Cardiac septum (tissue), 1 donor: ENCODE measurements at places on chromosomes 13 and 19. TPM values are rescaled to one million over a fixed set of nuclear protein-coding genes. Genes with fewer than 3 reads are reported as not detected.

The TEKTIP1 gene
- 1.7 TPM for total RNA-seq

- no peak for DNase-seq
Measured at GRCh38 chr13:78430166-78430791, 173.1 kb downstream of the POU4F1 start.

DNA sequence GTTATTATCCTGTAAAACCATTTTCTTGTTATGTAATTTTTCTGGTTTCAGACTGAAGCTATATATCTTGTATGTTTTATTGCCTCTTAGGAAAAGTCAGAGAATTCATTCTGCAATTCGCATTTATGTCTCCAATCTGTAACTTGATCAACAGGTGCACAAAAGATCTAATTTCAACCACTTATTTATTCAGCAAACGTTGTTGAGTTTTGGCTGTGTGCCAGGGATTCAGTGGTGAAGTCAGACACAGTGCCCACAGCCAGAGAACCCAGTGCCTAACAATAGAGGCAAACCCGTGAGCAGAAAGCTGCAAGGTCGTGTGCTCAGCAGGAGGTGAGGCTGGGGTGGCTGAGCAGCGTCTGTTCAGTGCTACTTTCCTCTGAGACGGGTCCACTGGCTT, 119.5 kb upstream of the MCF2L start:
- DNase-seq, result peak; percentile 12

DNA sequence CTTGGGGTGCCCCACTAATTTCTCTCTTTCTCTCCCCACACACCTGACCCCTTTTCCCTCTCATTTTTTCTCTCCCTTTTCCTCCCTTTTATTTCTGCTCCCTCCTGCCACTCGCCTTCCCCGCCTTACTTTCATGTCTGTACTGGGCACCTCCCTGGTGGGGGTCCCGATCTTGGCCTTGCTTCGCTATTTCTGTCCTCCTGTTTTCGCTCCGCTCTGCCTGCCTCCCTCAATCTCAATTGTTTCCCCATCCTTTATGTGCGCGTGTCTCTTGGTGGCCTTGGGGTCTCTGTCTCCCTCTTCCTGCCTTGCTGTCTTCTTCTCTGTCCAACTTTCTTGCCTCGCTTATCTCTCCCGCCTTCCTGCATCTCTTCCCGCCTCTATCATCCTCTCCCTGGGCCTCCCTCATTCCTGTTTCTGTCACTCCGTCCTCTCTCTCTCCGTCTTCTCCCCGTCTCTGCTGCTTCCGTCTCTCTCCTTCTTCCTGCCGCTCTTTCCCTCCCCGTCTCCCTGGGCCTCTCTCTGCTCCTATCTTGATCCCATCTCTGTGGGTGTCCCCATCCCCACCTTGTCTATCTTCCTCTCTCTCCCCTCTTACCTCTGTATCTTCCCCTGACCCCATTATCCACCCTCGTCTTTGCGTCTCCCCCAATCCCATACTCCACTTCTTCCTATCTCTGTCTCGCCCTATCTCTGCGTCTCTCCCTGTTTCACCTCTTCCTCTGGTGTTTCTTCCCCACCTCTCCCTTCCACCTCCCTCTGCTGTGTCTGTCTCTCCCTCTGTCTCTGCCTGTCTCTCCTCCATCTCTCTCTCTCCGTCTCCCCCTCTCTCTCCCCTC, 4.0 kb downstream of the GRIN2D start:
- no peak for DNase-seq

The GARRE1 gene
- 26.7 TPM for total RNA-seq

The LGALS14 gene
- not detected for total RNA-seq

- no peak for DNase-seq
Measured at GRCh38 chr13:76894401-76895110, 8.4 kb upstream of the KCTD12 start.

The RUBCNL gene
- total RNA-seq, result 1.9 TPM

DNA sequence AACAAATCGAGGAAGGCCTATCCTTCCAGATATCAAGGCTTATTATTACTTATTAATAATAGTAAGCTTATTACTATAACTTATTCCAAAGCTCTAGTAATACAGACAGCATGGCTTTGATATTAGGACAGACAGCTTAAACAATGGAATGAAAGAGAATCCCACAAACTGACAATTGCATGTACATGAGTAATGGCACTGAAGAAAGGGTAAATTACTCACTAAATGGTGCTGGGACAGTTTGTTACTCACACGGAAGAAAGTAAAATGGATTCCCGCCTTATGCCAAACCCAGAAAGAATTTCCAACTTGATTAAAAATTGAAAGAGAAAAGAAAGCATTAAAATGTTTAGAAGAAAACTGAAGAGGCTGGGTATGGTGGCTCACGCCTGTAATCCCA, 60.3 kb downstream of the MIPEP start:
- no peak for DNase-seq

The CNMD gene
- total RNA-seq, result not detected

DNA sequence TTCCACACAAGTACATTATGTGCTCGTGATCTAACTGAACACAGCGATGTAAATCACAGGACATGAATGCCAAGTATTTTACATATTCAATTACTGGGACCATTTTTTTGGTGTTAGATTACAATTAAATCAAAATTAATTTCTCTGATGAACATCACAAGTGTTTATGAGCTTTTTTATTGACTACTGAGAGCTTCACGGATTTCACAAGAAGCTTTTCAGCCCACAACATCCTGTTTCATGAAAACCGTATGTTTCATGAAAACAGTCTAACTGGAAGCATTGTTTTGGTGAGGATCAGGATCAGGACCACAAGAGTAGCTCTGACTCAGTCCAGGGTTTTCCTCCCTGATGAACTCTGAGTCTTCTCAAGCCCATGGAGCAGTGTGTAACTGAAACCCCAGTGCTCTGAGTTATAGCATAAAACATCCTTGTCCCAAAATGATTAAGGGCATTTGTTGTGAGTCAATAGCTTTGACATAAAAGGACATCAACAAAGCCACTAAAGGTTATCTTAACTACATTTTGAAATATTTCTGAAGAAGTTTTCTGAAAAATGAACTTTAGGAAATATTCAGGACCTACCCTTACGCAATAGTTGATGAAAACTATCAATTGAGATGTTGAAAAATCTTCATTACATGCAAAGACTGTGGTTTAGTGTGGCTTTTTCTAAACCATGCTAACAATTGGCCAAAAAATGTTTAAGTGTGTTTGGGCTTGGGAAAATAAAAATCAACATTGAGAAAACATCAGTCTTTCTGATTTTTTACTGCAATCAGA, 49.3 kb downstream of the UFM1 start:
- no peak for DNase-seq

- no peak for DNase-seq
Measured at GRCh38 chr13:47005756-47006414, 109.0 kb upstream of the HTR2A start.

DNA sequence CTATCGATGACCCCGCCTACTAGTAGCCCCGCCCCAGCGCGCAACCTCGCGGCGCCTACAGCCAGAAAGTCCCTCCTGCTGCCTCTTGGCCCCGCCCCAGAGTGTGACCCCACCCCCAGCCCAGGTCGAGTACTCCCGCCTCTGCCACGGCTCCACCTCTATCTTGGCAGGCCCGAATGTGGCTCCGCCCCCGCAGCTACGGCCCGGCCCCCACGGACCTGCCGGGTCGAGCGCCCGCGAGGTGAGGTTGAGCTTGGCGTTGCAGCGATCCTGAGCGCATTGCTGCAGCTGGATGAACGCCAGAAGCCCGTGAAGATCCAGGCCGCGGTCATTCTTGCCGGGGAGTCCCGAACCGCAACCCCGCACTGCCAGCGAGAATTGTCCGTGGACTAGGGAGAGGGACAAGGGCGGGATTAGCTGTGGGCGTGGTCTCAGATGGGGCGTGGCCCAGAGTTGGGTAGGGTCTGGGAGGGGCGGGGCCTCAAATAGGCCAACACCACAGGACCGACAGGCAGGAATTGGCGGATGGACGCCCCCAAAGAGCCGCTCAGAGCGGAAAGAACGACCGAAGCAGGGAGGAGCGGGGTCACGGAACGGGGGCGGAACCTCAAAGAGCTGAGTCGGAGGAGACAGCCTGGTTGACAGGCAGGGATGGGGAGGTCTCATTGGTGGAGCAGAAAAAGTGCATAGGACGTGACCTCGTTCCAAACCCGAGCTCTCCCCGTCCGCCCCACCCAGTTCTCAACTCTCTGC, 1.9 kb downstream of the LYPD3 start:
- peak; percentile 99 for DNase-seq

DNA sequence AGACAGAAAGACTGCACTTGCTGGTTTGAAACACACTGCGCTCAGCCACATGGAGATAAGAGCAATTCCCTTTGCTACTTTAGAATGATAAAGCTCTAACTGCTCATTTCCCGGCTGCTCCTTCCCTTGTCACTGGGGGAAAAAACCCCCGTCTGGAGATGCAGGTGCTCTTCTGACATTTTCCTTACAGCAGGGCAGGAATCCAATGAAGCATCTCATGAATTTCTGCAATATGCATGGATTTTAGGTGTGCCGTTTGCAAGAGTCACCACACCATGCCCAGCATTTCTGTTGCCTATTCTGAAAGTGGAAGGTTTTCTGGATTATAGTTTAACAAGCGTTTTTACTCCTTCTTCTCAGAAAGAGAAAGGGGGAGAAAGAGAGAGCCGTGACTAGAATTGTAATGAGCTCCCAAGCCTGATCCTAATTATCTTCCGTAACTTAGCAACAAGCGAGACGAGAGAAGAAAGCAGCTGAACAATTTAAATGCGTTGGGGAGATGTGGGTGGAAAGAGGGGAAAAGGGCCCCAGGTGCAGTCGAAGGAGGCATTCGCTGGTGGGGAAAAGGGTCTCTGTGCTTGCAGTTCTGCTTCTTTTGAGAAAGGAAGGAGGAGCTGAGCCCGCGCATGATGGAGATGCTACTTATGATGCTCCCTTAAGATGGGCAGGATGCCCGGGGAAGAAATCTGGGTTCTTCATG, 76.6 kb upstream of the SPATA13 start:
- DNase-seq, result no peak

The RFPL4AL1 gene
- total RNA-seq, result 0.57 TPM

GRCh38 chr19:20482721-20483120, 82.9 kb downstream of the ZNF737 start:
- DNase-seq, result no peak

DNA sequence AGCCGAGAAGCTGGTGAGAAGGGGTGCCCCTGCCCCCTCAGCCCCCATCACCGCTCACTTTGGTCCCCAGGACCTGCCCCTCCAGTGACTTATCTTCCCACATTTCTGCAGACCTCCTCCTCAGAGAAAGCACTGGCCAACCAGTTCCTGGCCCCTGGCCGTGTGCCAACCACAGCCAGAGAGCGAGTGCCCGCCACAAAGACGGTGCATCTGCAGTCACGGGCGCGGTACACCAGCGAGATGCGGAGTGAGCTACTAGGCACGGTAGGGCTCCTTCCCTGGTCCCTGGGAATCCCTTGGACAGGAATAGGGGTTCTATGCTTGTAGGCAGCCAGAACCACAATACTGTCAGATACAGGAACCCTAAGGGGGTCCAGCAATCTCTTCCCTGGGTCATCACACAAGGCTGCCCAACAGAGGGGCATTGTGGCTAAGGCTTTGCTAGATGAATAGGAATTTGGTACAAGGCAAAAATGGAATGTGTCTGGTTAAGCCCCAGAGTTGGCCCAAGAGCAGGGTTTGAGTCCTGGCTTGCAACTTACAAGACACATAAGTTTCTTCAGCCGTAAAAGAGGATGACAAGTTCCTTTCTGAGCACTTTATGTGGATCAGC, 1.0 kb downstream of the USE1 start:
- DNase-seq, result no peak

GRCh38 chr19:50794876-50795663, 4.9 kb downstream of the ACP4 start:
- no peak for DNase-seq

DNA sequence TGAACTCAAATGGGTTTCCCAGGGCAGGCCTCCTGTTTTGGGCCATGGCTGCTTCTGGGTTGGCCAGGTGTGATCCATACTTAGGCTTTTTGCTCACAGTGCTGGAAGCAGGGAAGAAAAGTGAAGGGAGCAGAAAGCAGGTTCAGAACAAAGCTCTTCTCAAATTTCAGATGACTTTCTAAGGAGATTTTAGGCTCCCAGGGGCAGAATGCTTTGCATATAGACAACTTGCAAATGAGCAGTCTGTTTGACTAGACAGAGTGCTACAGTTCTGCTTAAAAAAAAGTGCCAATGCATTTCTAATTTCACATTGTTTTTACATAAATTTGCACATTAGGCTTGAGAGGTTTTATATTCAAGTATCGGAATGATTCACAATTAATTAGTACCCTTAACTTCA, 2.6 kb upstream of the SLC10A2 start:
- DNase-seq, result no peak

- peak; percentile 12 for DNase-seq
Measured at GRCh38 chr19:16074488-16075365, 1.6 kb upstream of the TPM4 start.

- DNase-seq, result no peak
Measured at GRCh38 chr13:93230261-93230855, 3.8 kb downstream of the GPC6 start.

The ZNF726 gene
- 0.48 TPM for total RNA-seq

DNA sequence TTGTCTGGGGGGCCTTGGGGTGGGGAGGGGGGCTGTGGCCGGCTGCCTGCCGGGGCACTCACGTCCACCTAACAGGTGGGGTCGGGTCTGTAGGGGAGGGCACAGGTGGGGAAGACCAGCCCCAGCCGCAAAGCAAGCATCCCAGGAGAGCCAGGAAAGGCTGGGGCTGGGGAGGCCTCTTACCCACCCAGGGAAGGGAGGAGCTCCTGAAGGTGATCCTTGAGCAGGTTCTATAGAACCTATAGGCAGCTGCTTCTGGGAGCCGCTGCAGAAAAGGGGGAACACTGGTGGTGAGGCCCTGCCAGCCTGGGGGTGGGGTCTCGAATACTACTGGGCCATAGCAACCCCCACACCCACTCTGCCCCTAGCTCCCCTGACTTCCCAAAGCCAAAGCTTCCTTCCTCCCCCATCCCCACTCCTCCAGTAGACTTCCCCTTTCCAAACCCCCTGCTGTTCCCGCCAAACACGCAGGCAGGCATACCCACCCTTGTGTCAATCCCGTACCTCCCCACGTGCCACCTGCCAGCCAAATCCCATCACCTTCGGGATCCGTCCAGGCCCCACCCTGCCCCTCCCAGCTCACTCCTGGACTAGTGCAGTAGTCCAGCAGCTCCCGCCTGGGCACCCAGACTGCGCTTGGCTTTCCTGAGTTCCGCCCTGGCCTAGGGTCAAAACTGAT, 5.6 kb downstream of the KLF16 start:
- no peak for DNase-seq
